ENCODE measurements at places on chromosomes 4 and X. TPM values are rescaled to one million over a fixed set of nuclear protein-coding genes. Genes with fewer than 3 reads are reported as not detected.

The OR13H1 gene
- total RNA-seq: not detected

The UCHL1 gene
- total RNA-seq: 56.3 TPM

The CYTL1 gene
- 29.2 TPM for total RNA-seq

The FBXO8 gene
- 35.2 TPM for total RNA-seq

The SCD5 gene
- total RNA-seq: 23.5 TPM

The MAGEC3 gene
- not detected for total RNA-seq

The ADGRA3 gene
- 1.3 TPM for total RNA-seq

The CENPVL3 gene
- total RNA-seq: not detected

The NEIL3 gene
- 3.8 TPM for total RNA-seq

The DMP1 gene
- not detected for total RNA-seq

The CXCL13 gene
- not detected for total RNA-seq

The ARMCX1 gene
- 27.8 TPM for total RNA-seq

The KCNE5 gene
- total RNA-seq: under 0.01 TPM

The CPE gene
- total RNA-seq: 1.6 TPM

The EVC gene
- total RNA-seq: 33.0 TPM

The NFKB1 gene
- 87.7 TPM for total RNA-seq

The VSIG1 gene
- total RNA-seq: 1.0 TPM

The BMP3 gene
- total RNA-seq: not detected

All from bladder microvascular endothelial cell (primary cell).